ENCODE measurements at places on chromosomes 11 and 22.

GRCh38 chr11:66243782-66244535, 24.5 kb upstream of the RAB1B start:
- no peak for DNase-seq

DNA sequence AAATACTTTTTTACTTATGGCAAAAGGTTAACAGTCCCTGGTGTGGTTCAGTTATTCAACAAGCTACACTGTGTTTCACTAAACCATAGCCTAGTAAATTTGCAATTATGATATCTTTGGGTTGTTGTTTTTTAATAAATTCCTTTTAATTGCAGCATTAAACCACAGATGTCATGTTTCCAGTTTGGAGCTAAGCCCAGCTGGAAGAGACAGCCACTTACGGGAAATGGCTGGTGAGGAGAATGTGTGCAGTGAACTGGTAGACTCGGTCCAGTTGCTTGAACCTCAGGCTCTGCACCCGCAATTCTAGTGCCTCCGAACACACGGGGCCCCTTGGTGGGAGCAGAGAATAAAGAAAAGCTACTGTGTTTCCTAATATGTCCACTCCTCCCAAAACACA, 70.8 kb downstream of the WNT11 start:
- no peak for DNase-seq

GRCh38 chr11:107359701-107360100, 97.9 kb downstream of the CWF19L2 start:
- no peak for DNase-seq

GRCh38 chr11:126392633-126393013, 37.1 kb downstream of the ST3GAL4 start:
- no peak for DNase-seq

GRCh38 chr11:83361831-83362230, 75.7 kb upstream of the CCDC90B start:
- DNase-seq: no peak

DNA sequence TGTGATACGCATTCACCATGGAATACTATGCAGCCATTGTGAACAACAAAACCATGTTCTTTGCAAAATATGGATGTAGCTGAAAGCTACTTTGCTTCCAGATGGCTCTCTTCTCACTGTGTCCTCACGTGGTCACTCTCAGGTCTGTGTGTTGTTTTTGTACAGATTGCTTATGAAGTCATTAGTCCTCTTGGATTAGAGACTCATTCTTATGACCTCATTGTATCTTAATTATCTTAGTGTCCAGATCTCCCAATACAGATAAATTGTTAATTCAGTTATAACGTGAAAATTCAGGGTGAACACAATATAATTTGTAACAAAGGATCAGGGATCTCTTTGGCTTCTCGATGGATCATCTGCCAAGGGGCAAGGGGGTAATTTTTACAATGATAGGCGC, 100.4 kb upstream of the TOP3B start:
- no peak for DNase-seq

DNA sequence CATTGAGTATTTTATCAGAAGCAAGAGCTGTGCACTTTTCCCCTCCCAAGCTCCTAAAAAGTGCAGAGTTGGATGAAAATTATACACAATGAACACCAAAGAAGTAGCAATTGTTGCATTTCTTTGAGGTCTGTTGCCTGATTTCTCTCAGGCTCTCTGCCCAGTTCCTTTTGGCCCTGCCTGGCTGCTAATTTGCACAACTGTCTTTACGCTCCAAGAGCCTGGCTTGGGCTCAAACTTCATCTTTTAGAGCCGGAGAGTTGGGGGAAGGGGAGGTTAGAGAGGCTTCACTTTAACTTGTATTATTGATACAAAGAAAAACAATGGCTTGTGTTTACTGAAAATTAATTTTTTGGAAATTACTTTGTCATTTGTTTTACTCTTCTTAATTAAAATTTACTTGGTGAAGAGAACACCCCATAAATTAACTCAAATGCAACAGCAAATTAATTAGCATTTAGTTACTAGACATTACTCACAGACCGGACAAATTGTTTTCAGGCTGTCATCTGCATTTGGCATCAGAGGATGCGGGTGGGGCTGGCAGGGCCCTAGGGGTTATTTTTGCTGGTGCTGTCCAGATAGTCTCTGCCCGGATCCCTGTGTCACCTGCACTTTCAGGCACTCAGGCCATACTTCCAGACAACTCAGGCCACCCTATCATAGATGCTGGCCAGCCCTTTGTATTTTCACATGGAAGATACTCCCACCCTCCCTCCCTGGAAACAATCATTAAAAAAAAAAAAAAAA, 407.3 kb downstream of the NXPE2 start:
- DNase-seq: no peak

DNA sequence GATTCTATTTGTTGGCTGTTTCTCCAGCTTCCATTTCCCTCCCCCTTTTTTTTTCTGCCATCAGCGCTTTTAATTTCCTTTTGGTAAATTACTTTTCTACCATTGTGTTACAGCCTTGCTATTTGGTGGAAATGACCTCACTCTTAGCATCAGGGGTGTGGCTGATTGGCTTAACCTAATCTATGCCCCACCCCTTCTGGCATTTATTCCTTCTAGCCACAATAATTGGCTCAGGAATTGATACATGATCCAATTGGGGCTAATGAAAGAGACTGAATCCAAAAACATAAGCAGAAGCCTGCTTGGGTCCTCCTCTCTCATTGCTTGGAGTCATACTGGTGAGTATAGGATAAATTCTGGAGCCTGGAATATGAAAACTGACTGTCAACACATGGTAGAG, 402.4 kb upstream of the LRRC4C start:
- DNase-seq: no peak

DNA sequence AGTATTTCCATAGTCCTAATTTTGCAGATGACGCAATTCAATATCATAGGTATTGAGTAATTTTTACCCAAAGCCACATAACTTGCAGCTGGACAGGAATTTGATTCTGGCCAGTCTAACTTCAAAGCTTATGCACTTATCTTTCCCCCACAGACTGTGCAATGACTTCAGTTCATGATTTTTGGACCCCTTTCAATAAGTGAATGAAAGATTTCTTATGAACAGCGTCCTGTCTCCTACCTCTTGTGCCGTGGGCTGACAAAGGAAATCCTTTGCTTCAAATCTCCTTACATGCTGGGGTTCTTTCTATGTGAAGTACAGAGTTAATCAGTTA, 217.7 kb upstream of the KIRREL3 start:
- DNase-seq: peak; percentile 6

GRCh38 chr22:20963201-20964052, 3.6 kb upstream of the AIFM3 start:
- DNase-seq: no peak

GRCh38 chr11:35751664-35752061, 89.1 kb downstream of the TRIM44 start:
- no peak for DNase-seq

DNA sequence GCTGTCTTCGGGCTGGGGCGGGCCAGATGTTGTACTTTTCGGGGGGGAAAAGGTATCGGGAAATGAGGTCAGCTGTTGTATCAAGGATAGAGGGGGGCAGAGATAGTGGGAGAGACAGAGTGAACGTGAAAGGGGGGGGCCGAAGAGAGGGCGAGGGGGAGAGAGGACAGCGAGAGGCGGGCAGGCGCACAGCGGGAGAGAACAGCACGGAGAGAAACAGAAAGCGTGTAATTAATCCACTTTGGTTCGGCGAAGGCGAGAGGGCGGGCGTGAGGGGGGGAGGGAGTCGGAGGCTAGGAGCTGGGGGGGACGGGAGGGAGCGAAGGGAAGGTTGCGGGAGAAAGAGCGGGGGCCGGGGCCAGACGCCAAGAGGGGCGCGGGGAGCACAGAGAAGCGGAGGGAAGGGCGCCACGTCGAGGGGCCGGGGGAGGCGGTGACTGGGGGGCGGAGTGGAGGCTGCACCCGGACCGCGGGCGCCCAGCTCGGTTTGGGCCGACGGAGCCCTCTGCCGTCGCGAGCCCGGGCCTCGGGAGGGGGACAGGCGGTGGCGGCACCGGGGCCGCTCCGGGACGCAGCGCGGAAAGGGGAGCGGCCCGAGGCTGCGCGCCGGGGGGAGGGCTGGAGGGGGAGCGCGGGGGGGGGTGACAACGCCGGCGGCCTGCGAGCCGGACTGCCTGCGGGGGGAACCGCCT, 612 bp downstream of the IGF2 start:
- DNase-seq: no peak

All from fibroblast of lung (primary cell).